Activated CD4-positive, alpha-beta memory T cell treated with anti-CD3 and anti-CD28 coated beads for 36 hours (primary cell): ENCODE measurements at places on chromosomes 12 and 14. TPM values are rescaled to one million over a fixed set of nuclear protein-coding genes. Genes with fewer than 3 reads are reported as not detected.

DNA sequence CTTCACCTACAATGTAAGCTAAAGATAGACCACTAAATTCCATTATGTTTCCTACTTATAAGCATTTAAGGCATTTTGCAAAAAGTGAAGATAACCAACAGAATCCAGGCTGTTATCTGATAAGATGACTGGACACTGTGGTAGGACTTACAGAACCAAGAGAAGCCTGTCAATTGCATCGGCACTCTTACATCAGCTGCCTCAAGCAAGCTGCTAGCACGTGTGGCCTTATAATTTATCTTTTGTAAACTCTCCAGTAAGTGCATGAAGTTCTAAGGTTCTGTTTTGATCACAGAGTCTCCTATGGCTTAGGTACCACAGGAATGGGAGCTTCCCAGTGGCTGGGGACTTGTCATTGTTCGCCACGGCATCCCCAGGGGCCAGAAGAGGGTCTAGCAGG is 88.7 kb downstream of the TRAFD1 start:
- H3K4me3 ChIP-seq, result no peak overlapping the region
- no peaks in the 10 kb centered on the region for H3K4me1 ChIP-seq
- H3K36me3 ChIP-seq, result peaks cover 20% of the 10 kb centered on the region
- no peaks in the 10 kb centered on the region for H3K27me3 ChIP-seq

- no peak overlapping the region for H3K4me3 ChIP-seq
- no peak overlapping the region for H3K27ac ChIP-seq
- H3K36me3 ChIP-seq, result no peaks in the 10 kb centered on the region
- no peak for DNase-seq
- H3K4me1 ChIP-seq, result no peaks in the 10 kb centered on the region
These were observed 29.0 kb upstream of the ELK3 start for GRCh38 chr12:96164951-96165811.

- H3K27ac ChIP-seq, result no peak overlapping the region
- H3K36me3 ChIP-seq, result no peaks in the 10 kb centered on the region
- no peaks in the 10 kb centered on the region for H3K27me3 ChIP-seq
- no peak for DNase-seq
These were observed 13.3 kb upstream of the KLHDC2 start for GRCh38 chr14:49754570-49755097.

GRCh38 chr12:32568228-32568627 is 110.9 kb upstream of the DNM1L start:
- DNase-seq, result no peak
- H3K27me3 ChIP-seq, result no peaks in the 10 kb centered on the region
- H3K4me3 ChIP-seq, result no peak overlapping the region
- H3K36me3 ChIP-seq, result no peaks in the 10 kb centered on the region

DNA sequence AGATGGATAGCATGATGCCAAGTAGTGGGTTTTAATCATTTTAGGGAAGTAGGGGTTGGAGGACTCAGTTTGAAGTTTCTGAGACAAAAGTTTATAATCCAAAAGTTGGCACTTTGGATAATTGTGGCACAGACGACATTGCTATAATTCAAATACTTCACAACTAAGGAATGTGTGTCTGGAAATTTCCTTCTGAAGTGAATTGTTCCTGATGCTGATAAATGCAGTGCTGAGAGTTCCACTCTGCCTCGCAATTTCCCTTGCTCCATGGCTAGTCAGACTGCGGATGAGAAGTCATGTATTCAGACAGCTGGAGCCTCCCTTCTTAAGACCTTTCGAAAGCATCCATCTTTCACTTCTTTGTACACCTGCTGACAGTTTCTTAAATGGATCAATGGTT is 393.3 kb upstream of the PRICKLE1 start:
- H3K27me3 ChIP-seq, result no peaks in the 10 kb centered on the region
- DNase-seq, result no peak
- no peaks in the 10 kb centered on the region for H3K36me3 ChIP-seq
- H3K4me1 ChIP-seq, result no peaks in the 10 kb centered on the region

- no peak overlapping the region for H3K27ac ChIP-seq
- H3K4me1 ChIP-seq, result peaks cover 2% of the 10 kb centered on the region
- H3K36me3 ChIP-seq, result peaks cover 52% of the 10 kb centered on the region
- no peak for DNase-seq
- H3K4me3 ChIP-seq, result no peak overlapping the region
- H3K27me3 ChIP-seq, result no peaks in the 10 kb centered on the region
These were observed 21.5 kb downstream of the BRMS1L start for GRCh38 chr14:35847636-35848035.

- H3K4me1 ChIP-seq, result peaks cover 5% of the 10 kb centered on the region
- no peak for DNase-seq
- H3K27me3 ChIP-seq, result peaks cover 4% of the 10 kb centered on the region
- H3K36me3 ChIP-seq, result no peaks in the 10 kb centered on the region
- no peak overlapping the region for H3K4me3 ChIP-seq
- H3K27ac ChIP-seq, result no peak overlapping the region
These were observed 11.3 kb downstream of the FOS start for GRCh38 chr14:75289840-75290388.

The PAH gene
- not detected for total RNA-seq
